Testis (tissue), 5 donors: ENCODE measurements at places on chromosomes 2 and 18. TPM values are rescaled to one million over a fixed set of nuclear protein-coding genes. Genes with fewer than 3 reads are reported as not detected.

DNA sequence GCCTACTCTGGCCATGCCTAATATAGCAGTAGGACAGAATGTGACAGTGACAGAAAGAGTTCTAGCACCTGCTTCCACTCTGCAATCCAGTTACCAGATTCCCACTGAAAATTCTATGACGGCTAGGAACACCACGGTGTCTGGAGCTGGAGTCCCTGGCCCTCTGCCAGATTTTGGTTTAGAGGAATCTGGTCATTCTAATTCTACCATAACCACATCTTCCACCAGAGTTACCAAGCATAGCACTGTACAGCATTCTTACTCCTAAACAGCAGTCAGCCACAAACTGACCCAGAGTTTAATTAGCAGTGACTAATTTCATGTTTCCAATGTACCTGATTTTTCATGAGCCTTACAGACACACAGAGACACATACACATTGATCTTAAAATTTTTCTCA is 45.2 kb upstream of the TTR start:
- no peak for DNase-seq

The MYL1 gene
- 33.1 TPM for polyA plus RNA-seq

The SLC11A1 gene
- polyA plus RNA-seq: 2.8 TPM

- DNase-seq: peak; percentile 47
Measured at GRCh38 chr18:74342416-74343043, 26.9 kb downstream of the C18orf63 start.

DNA sequence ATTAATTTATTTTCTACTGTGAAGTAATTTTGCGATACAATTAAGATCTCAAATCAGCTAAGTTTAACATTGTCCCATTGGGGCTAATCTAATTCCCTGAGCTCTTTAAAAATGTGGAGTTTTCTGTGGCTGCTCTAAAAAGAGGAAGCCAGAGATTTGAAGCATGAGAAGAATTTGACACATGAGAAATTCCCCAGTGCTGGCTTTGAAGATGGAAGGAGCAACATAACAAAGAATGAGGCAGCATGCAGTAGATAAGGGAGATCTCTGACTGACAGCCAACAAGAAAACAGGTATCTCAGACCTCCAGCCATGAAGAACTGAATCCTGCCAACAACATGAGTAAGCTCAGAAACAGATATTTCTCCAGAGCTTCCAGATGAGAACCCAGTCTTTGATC is 308.4 kb downstream of the ZNF804A start:
- no peak for DNase-seq

The FABP1 gene
- polyA plus RNA-seq: 0.99 TPM

GRCh38 chr18:32958746-32959145 is 185.9 kb upstream of the KLHL14 start:
- DNase-seq: no peak

DNA sequence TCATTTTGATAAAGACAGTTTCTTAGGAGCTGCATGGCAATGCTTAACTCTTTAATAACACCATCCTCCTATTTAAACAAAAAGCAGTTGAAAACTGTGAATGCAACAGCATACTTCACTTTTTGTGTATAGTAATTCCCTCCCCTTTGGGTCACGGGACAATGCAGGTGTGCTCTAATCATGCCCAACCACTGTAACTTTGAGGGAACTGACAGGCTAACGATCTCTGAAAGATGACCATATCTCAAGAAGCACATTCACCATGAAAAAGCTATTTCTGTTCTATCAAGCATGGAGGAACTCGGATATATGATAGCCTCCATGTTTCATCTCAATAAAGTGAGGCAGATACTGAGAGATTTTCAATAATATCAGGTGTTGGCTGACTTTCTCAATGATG is 81.1 kb upstream of the CD226 start:
- no peak for DNase-seq

The C2orf74 gene
- polyA plus RNA-seq: 50.0 TPM

DNA sequence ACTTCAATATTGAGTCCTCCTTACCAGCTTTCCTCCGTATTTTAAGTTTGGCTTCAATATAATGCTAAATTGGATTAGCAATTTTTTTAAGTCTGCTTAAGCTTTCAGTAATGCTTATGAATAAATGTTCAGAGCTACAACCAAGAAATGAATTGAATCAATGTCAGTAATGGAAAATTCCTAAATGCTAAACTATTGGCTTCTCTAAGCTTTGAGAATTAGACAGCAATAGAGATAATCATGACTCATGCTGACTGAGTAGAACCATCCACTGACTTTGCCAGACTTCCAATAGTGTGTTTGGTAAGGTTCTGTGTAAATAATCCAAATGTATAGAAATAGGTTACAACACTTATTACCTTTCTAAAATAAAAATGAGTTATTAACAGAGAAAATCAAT is 8.9 kb upstream of the PDE1A start:
- no peak for DNase-seq

The TUBA3E gene
- polyA plus RNA-seq: 386 TPM

The BIN1 gene
- 38.8 TPM for polyA plus RNA-seq

The WDSUB1 gene
- 9.5 TPM for polyA plus RNA-seq
